SHP77 (cell line): ENCODE measurements at places on chromosomes 2 and 18.

DNA sequence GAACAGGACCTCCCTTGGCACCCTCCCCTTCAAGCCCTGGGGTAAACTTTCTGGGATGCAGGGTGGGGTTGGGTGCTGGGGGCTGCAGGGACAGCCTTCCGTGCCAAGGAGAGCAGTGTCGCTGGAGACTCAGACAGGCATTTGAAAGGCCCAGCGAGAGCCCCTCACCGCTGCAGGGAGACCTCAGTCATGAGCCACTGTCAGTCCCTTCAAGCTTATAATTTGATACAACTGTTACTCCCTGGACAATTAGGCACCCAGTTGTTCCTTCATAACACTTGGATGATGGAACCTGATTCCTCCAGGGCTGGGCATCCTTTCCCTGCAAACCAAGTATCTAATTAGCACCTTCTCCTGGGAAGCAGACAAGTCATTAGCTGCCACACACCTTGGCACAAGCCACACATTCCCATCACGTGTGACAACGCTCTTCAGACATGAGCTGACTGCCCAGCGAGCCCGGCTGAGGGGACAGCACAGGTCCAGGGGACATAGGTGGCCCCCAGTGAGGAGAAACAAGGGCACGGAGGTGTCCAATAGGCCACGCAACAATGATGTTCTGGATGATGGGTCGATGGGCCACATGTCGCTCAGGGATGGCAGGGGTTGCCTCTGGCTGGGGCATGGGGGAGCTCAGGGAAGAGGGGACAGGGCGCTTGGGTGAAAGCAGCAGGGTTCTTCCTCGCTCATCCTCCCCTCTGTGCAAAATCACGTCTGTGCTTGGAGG lies 59.6 kb downstream of the KCNF1 start:
- DNase-seq = no peak

- no peak for DNase-seq
Observed at GRCh38 chr2:144320491-144320890, 199.4 kb downstream of the ZEB2 start.

- DNase-seq = no peak
Observed at GRCh38 chr18:2512059-2512458, 59.2 kb downstream of the METTL4 start.

- DNase-seq = no peak
Observed at GRCh38 chr2:221671515-221671914, 99.4 kb upstream of the EPHA4 start.

GRCh38 chr2:109446278-109447131 lies 167.3 kb downstream of the SEPTIN10 start:
- no peak for DNase-seq

DNA sequence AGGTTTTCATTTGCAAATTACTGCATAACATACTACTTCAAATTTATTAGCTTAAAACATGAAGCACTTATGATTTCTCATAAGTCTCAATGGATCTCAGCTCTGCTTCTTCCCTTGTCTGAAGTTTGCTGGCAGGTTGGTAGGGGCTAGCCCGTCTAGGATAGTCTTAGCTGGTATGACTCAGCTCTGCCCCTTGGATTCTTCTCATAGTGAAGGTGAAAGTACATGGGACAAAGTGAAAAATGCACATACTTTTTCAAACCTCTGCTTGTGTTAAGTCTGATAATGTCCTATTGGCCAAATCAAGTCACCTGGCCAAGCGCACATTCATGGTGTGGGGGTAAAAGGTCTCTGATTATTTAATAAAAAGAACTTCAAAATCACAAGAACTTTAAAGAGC lies 184.8 kb upstream of the VWC2L start:
- no peak for DNase-seq
